ENCODE measurements at places on chromosomes 11 and 22.

DNA sequence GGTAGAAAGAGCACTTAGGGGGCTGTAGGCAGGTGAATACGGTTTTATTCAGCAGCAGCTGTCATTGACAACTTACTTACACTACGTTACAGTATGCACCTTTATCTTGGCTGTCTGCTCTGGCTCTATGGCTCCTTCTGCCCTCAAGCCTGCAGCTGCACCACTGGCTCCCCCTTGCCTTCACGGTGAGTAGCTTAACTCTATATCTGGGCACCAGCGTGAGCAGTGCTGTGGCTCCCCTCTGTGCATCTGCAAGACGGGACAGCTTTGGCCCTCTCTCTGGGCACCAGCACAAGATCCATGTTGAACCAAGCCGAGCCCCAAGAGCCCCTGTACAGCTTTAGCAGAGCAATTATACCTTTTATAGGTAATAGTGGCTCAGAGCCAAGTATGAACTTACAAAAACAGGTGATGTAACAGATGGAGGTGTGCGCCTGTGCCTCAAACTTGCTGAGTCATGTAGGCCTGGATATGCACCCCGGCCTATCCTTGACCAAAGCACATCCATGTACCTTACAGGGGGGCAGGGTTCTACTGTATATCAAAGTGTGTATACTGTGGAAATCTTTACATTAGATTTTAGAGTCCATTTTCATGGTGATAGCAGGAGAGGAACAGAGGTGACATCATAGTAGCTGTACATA lies 96.9 kb upstream of the CTSC start:
- no peak for DNase-seq

DNA sequence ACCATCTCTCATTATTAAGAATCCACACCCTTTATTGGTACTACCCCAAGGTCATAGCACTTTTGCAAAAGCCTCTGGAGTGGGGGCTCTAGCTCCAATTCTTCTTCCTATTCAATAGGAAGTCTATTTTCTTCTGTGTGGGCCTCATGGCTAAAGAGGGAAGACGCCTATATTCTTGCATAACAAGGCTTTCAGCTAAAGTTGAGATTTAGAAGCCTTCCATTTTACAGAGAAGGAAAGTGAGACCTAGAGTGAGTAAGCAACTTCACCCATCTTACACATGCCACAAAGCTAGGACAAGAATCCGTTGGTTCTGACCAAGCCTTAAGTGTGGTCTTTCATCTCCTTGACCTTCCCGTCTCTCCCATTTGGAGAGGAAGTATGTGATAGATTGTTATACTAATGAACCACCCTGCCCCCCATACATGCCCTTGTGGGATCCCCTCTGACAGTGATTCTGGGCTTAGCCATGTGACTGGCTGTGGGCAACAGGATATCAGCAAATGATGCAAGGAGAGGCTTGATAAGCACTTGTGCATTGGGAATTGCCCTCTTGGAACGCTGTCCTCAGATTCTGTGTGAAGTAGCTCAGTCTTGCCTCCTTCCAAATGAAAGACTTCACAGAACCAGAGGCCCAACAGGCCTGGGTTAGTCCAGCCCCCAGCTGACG lies 12.3 kb downstream of the BACE1 start:
- DNase-seq, result no peak

DNA sequence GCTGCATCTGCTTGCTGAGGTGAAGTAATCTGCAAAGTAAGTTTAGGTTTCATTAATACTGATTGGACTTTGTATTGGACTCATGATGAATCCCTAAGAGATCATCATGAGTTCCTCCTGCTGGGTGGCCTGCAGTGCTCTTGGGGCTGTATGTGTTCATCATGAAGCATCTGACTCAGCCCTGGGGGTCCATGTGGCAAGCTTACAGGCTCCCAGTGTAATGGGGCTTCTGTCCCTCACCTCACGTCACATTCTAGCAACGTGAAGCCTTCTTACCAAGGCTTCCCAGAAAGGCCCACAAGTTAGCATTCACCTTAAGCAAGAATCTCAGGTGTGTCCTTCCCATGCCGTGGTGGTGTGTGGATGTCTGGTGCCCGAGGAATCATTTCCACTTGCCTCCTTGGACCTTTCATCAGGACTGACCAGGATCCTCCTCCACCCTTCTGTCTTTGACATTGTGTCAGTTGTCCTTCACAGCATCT lies 23.7 kb downstream of the CRKL start:
- DNase-seq, result no peak

- DNase-seq, result peak; percentile 34
Measured at GRCh38 chr11:57491371-57492061, 24.0 kb downstream of the SLC43A1 start.
